ENCODE measurements at places on chromosomes 2 and 18.

- no peak for DNase-seq
These were observed 1.6 kb downstream of the SLC66A2 start for GRCh38 chr18:79949697-79950487.

- DNase-seq = no peak
These were observed 512.4 kb upstream of the ID2 start for GRCh38 chr2:8169443-8169842.

DNA sequence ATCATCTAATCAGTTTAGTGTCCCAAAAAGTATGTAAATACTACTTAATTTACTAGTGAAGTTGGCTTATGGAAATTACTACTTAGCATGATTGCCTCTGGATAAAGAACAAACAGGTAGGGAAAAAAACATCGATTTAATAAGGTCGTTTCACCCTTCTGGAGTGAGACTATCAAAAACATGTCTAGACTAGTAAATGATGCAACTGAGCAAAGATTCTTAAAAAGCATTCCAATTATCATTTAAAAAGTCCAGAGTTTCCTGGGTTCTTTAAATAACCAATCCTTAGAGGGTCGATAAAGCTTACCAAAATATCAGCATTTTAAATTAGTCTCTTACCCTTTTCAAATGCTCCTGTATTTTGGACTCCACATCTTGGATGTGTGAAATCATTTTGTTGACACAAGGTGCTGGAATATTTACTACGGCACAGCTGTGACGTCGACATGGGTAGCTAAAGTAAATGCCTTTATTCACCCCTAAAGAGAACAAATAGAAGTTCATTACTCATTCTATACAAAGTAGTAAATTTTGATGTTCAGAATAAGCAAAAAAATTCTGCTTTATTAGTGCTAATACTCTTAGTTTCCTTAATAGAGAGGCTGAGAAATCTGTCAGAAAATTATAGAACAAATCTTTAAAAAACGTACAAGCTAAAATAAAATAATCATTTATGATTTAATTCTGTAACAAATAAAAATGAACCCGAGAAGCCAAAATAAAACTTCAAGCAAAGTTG, 70.6 kb downstream of the CCDC178 start:
- no peak for DNase-seq

DNA sequence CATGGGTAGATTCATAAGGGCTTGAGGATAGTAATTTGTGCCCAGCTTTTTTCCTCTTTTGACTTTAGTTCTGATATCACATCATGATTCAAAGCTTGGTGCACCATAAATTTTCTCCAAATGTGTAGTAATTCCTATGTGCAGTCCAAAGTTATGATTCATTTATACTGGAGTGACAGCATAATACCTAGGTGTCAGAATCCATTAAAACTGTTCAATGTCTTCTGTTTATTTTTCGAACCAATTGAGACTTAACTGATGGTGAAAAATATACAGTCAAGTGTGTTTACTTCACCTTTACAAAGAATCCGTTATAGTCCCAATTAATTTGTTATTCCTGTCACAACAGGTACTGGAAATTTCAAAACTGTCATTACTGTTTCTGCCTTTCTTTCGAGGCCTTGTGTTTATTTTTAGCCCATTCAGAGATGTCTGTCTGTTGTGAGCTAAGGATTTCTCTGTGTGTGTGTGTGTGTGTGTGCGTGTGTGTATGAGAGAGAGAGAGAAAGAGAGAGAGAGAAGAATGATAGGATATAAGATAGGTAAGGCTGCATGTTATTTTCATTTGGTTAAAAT, 389.7 kb upstream of the ATP5MC3 start:
- DNase-seq = no peak

DNA sequence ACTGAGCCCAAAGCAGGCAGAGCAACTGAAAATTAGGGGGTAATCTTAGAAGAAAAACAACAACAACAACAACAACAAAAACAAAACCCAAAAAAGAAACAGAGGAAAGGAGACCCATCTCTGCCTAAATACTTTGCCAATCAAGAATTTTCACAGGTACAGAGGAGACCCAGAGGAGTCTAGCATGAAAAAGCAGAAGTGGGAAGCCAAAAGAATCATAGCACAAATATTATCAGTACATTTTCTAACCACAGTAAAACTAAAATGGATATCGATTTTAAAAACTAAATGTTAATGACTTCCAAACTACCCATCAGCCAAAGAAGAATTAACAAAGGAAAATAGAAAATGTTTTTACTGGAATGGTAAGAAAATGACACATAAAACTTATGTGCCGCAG, 148.1 kb downstream of the BAZ2B start:
- DNase-seq = no peak

DNA sequence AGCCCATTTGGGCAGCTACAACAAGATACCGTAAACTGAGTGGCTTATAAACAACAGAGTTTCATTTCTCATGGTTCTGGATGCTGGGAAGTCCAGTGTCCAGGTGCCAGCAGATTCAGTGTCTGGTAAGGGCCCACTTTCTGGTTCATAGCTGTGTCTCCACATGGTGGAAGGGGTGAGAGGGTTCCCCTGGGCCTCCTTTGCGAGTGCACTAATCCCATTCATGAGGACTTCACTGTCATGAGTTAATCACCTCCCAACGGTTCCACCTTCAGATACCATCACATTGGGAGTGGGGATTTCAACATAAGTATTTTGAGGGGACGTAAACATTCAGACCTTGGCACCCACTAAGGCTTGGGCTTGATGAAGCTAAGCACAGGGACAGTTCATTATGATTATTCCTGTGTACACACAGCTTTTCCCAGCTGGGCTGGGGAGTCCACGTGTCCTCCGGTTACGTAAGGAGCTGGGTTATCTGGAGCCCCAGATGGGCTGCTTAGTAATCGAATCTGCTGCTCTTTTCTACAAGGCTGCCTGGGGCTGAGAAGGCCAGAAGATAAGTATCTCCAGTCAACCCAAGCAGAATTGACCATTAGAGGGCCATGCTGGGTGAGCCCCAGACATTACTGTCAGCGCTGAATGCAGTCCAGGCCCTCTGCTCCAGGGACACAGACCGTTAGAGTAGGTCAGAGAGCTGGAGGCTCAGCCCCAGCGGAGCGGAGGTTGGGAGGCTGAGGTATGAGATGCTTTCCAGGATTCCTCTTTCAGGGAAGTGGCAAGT, 42.7 kb downstream of the EPAS1 start:
- no peak for DNase-seq

- DNase-seq = no peak
These were observed 1191.9 kb upstream of the SLC39A10 start for GRCh38 chr2:194464964-194465638.

- DNase-seq = no peak
These were observed 232.2 kb upstream of the ETAA1 start for GRCh38 chr2:67164771-67165522.

DNA sequence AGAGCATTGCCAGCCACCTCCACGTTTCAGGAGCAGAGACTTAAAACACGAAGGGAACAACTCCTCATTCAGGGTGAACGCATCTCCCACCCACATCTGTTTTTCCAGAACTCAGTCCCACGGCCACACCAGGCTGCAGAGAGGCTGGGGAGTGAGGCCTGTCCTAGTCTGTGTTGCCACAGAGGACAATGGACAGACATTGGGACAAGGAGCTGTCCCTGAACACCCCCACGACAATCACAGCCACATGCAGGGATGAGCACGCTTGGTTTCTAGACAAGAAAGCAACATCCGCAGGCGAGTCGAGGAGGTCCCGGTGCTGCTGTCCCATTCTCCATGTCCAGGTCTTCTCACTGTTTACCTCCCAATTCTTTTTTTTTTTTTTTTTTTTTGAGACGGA, 167.4 kb downstream of the EIPR1 start:
- DNase-seq = no peak

GRCh38 chr2:70942396-70943204, 6.9 kb downstream of the ATP6V1B1 start:
- DNase-seq = no peak

- DNase-seq = no peak
These were observed 135.7 kb upstream of the CTDP1 start for GRCh38 chr18:79543861-79544385.

GRCh38 chr2:70896765-70897202, 38.9 kb upstream of the ATP6V1B1 start:
- no peak for DNase-seq

DNA sequence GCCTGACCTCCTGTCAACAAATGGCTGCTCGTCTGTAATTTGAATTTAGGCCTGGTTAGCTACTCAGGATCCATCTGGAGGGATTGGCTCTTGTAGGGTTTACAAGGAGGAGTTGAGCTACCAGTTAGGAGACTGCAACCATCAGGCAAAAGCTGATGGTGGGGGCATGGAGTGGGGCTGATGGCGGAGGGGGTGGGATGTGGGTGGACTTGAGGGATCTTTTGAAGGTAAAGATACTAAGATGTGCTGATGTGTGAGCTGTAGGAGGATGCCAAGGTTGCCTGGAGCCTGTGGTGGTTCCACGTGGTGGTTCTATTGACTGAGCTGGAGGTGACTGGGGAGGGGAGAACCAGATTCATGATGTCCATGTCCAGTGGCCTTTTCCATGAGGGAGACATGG, 240.7 kb downstream of the LPIN1 start:
- DNase-seq = no peak

DNA sequence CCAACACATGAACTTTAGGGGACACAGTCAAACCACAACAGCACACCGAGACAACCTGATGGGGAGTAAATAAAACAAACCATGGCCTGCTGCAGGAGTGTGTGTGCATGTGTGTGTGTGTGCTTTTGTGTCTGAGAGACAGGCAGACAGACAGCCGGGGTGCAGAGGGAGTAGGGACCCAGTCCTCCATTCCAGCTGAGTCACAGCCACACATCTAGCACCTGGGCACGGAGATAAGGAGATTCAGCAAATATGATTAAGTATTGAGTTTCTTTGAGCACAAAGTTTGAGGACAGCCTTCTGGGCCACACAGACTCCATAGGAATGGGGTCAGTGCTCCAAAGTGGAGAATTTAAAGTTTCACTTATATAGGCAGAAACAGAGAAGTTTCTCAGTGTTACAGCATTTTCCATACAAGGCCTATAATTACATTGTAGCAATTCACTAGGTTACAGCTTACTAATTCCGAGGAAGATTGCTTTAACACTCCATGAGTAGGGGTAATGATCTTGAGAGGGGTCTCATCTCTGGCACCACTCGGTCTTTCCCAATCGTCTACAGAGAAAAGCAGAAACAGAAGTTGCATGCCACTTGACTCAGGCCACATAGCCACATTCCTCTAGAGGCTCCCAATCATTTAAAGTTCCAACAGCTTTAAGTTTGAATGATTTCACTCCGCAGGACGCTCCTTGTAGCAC, 30.8 kb upstream of the PRLH start:
- DNase-seq = no peak

- DNase-seq = no peak
These were observed 99.4 kb downstream of the CRIM1 start for GRCh38 chr2:36455011-36455410.

DNA sequence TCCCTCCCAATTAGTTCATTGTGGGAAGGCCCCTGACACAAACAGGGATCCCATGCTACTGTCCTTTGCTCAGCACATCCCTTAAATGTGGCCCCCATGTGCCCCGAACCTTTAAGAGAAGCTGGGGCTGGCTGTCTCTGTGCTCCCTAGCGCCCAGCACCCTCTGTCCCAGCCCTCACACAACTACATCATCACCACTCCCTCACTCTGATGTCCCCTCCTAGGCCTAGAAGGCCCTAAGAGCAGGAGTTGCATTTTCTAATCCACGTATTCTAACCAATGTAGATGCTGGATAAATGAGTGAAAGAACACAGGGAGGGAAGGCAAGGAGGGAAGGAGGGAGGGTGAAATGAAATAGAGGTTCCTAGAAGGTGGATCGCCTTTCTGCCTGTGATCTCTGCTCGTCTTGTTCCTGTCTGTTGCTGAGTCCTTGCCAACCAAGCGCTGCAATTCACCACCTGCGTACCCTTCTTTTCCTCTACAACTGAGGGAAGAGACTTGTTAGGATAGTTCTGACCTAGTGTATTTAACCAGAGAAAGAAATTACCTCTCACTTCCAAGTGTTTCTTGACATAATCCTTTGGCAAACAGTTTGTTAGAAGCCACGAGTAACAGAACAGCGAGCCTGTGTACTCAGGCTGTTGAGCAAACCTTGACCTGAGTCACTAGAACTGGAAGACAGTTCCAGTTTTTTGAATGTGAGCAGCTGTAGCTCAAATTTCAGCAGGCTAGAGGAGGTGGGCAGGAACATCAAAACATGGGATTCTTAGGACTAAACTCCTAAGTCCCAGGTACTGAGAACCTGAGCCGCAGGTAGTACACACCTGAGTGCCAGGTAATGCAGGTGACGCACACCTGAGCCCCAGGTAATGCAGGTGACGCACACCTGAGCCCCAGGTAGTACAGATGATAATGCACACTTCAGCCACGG, 181.5 kb upstream of the ID2 start:
- no peak for DNase-seq

GRCh38 chr2:236943841-236944513, 141.7 kb upstream of the COPS8 start:
- no peak for DNase-seq

DNA sequence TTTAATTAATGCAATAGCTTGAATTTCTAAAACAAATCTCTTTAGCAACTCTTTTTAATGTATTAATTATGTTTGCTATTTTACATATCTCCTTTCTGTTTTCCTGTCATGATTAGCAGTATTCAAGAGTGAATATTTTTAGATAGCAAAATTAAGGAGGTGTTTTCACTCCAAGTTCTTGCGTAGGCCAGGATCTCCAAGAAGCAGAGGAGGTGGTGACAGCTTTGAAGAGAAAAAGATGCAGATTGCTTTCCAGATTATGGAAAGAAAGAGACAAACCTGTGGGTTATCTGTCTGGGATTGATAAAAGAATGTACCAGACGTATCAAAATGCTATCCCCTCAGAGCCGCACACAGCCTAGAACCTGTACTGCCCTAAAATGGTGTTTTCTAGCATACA, 163.5 kb upstream of the FAM98A start:
- no peak for DNase-seq

DNA sequence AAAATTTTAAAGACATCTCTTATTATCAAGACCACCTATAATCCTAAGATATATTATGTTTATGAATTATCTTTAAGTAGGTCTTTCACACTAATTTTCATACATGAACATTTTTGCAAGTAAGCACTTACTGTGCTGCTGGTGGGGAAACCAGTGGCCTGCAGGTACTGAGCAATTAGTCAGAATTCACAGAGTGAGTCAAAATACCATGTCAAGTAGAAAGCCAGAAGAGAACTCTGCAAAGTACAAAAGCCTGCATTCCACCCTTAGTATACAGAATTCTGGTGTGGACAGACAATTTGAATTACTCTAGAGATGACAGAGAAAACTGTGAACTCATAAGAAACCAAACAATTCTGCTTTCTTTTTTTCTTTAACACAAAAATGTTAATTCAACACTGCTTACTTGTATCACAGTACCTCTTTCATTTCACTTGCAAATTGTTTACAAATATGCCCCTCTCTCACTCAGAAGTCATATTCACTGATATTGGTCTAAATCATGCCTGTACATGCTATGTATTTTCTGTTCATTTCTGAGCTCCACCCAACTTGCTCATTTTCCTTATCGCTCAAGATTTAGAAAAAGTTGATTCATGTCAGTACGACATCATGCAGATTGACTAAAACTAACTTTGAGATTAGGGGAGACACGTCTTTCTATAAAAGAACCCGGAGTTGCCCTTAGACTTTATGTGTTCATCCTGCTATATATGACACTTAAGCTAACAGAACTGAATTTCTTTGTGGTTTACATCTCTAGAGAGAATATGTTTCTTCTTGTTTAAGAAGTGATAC, 182.9 kb downstream of the IKZF2 start:
- no peak for DNase-seq

All from stimulated activated naive CD4-positive, alpha-beta T cell treated with Interleukin-2 at 50 U/mL for 16 hours (primary cell).